ENCODE measurements at places on chromosomes 11 and 22. TPM values are rescaled to one million over a fixed set of nuclear protein-coding genes. Genes with fewer than 3 reads are reported as not detected.

TTC36 gene
- not detected for total RNA-seq

OR10A2 gene
- total RNA-seq, result not detected

TNRC6B gene
- total RNA-seq, result 140 TPM

MPEG1 gene
- total RNA-seq, result 12.0 TPM

VWCE gene
- total RNA-seq, result 1.4 TPM

DRD2 gene
- total RNA-seq, result not detected
